ENCODE measurements at places on chromosomes 7 and 10.

DNA sequence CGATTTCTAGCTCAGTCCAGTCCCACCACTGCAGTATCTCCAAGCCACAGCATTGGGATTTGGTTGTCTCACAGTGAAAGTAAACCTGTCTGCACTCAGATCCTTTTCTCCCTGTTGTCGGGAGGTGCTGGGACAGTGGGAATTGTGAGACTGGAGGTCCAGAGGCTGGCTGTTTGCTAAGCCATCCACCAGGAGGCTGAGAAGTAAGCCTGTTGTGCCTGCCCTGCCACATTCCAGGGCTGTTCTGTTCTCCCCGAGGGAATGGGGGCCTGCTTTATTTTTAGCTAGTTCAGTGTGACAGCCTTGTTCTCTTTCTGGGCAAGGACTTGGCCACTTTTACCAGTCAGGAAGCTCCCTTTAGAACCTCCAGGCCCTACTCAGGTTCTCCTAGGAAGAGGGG, 54.9 kb downstream of the HK1 start:
- DNase-seq: no peak

GRCh38 chr10:69757553-69758309, 44.0 kb upstream of the COL13A1 start:
- peak; percentile 67 for DNase-seq

- DNase-seq: no peak
Observed at GRCh38 chr7:99229234-99229633, 21.3 kb upstream of the KPNA7 start.

- no peak for DNase-seq
Observed at GRCh38 chr7:36819639-36820038, 95.3 kb upstream of the AOAH start.

- no peak for DNase-seq
Observed at GRCh38 chr10:16944986-16945385, 127.8 kb upstream of the RSU1 start.

DNA sequence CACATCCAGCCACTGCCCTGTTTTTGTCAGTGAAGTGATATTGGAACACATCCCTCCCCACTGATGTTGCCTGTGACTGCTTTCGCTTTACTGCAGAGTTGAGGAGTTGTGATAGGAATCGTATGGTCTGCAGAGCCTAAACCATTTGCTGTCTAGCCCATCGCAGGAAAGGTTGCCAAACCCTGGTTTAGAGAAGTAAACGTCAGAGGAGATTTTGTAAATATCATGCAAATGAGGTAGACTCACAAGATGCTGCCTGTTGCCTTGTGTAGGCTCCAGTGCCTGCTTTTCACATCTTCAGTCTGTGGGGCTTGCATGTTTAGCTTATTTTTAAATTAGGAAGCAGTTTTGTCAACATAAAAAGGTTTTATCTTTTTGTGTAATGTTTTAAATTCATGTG, 107.1 kb downstream of the TRRAP start:
- DNase-seq: no peak

GRCh38 chr10:132841615-132841975, 55.6 kb upstream of the NKX6-2 start:
- no peak for DNase-seq
